ENCODE measurements at places on chromosomes 6 and 20.

GRCh38 chr6:44567406-44567805 is 179.9 kb downstream of the CDC5L start:
- DNase-seq: no peak

GRCh38 chr6:5250911-5251310 is 9.8 kb downstream of the LYRM4 start:
- DNase-seq: no peak

GRCh38 chr6:142850679-142851423 is 94.1 kb downstream of the HIVEP2 start:
- DNase-seq: no peak

GRCh38 chr6:41413250-41413649 is 77.8 kb downstream of the NCR2 start:
- no peak for DNase-seq

GRCh38 chr6:111984516-111985201 is 69.2 kb upstream of the CCN6 start:
- no peak for DNase-seq

GRCh38 chr6:157912326-157912725 is 69.3 kb upstream of the SYNJ2 start:
- no peak for DNase-seq

DNA sequence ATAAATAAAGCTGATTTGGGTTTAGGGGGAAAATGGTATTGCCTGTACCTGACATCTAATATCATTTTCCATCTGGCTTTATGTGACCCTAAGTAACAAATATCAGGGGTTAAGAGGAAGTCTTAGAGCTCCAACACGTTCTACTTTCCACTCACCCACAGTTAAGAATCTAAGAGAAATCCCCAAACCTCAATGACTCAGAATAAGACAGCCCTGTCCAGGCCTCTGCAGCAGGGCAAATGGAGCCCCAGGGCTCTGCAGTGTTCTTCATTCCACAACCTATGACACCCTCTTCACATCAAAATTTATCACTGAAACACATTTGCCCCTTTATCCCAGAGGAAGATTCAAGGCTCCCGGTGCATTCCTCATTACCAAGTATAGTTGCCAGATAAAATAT is 20.3 kb upstream of the TENT5A start:
- DNase-seq: no peak

GRCh38 chr6:110688661-110689268 is 126.5 kb downstream of the CDK19 start:
- DNase-seq: no peak
